Liver (tissue), 10 donors: ENCODE measurements at places on chromosomes 2 and 18. TPM values are rescaled to one million over a fixed set of nuclear protein-coding genes. Genes with fewer than 3 reads are reported as not detected.

NTSR2 gene
- total RNA-seq, result not detected

IL1R1 gene
- total RNA-seq, result 20.7 TPM

NEU4 gene
- 5.4 TPM for total RNA-seq

RIF1 gene
- 15.3 TPM for total RNA-seq

GALNT5 gene
- total RNA-seq, result 5.3 TPM

TFPI gene
- 109 TPM for total RNA-seq

COL3A1 gene
- 207 TPM for total RNA-seq

DNA sequence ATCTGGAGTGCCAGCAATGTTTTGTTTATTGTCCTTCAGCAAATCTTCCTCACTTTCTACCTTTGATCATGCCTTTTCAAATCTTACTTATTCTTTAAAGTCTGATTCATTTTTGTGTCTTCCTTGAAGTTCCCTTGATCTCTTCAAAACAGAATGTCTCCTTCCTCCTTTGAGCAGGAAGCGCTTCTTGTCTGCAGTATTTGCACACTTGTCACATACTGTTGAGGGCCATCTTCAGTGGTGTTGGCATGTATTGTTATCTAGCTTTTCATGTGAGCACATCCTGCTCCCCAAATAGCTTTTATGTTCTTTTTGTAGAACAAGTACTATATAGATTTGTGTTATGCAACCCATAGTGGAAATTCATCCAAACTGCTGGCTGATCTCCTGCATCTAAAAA lies 5.9 kb upstream of the CERS6 start:
- DNase-seq, result no peak

DNA sequence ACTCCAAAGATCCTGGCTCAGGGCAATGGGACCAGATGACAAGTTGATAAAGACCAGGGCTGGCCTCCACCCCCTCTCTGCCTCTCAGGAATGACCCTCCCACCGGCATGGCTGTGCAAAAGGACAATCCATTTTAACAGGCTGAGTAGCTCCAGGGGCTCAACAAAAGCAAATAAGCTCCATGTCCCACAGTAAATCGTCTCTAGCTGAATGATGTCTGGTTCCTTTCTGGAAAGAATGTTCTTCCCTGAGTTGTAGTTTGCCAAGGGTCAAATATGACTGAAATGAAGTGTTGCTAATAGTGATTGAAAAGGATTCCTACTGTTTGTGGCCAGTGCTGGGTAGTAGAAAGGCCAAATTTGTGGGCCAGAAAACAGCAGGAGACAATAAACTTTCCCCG lies 434.4 kb upstream of the ETAA1 start:
- no peak for DNase-seq

DNA sequence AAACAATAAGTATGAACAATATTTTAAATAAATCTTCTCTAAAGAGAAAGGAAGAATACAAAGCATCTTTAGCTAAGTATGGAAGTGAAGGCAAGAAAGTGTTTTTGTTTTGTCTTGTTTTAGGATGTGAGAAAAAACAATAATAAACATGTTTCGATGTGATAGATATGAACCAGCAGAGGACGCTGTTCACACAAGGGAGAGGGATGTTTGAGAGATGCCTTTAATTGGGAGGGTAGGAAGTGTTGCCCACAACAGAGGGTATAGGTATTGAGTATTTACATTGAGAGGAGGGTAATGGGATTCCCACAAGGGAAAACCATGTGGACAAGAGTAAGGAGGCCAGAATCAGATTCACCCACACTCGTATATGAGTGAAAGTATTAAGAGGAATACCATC lies 55.1 kb downstream of the CDH19 start:
- no peak for DNase-seq

DNA sequence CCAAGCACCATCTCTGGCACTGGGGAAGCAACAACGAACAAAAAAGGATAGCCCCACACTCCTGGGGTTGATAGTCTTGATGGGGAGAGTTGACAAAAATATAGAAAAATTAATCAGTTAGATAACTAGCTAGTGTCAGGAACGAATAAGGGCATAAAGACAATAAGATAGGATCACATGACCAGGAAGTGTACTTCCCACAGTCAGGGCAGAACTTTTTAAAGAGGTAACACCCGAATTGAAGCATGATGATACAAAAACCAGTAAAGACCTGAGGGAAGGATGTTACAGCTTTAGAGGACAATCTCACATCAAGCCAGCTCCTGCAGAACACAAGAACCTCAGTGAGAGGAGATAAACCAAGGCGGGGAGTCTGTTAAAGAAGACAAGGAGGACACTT lies 295.4 kb upstream of the CRIM1 start:
- DNase-seq, result no peak

GRCh38 chr2:158484892-158485556 lies 28.3 kb downstream of the PKP4 start:
- DNase-seq, result no peak

- no peak for DNase-seq
These were observed 13.0 kb upstream of the ARHGAP25 start for GRCh38 chr2:68721482-68722101.

DNA sequence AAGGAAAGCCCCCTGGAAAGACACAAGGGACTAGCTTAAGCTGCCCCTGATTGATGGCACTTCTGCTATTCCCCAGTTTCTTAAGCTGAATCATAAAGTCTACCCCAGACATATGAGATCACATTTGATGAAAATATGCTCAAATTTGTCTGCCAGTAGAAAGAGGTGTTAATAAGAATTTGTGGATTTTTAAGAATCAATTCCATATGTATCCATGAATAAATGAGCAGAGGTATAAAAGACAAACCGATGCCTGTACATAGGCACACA lies 119.9 kb downstream of the CCBE1 start:
- no peak for DNase-seq

DNA sequence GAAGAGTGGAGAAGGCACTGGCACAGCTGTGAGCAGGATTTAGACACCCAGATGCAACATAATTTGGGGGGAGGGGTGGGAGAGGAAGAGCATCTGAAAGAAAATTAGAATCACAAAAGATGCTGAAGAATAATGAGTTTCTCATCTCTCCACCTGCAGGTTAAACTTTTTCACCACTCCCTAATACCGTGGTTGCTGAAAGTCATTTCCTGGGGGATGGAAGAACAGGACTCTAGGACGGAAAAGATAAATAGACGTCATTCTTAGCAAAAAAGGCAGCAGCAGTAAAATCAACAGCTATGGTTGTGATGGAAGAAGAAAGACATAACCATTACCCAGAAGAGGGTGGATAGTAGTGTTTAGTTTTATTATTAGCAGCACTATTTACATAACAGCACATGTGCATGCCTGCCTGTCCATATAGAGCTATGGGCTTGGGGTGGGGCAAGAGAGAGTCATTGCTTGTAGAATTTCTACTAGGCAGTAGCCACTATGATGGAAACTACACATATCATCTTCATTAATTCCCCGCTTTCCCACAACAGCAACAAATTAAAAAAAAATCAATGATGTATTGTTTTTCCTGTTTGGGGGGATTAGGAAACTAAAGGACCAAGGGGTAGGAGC lies 212.2 kb downstream of the TRIB2 start:
- DNase-seq, result no peak

GRCh38 chr18:62878305-62878704 lies 163.0 kb downstream of the PHLPP1 start:
- DNase-seq, result no peak

GRCh38 chr2:136000502-136000901 lies 15.1 kb upstream of the DARS1 start:
- DNase-seq, result no peak

GRCh38 chr2:30217644-30218337 lies 13.5 kb upstream of the LBH start:
- DNase-seq, result no peak

DNA sequence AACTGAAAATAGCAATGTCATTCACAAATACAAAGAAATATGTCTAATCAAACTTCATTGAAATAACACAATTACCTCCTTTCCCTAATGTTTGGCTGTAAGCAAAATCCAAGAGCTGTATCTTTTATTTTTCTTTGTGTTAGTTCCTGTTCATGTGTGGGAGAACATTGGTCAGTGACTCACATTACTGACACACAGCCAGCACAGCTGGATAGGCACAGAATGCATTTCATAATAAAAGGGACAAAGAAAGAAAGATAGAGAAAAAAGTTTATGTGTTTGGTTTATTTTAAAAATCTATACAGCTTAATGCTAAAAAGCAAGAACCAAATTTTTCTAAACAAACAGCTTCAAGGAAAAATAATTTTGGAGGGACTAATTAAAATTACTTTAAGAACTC lies 185.6 kb upstream of the COL3A1 start:
- no peak for DNase-seq

GRCh38 chr2:1884933-1885580 lies 140.7 kb upstream of the PXDN start:
- DNase-seq, result no peak

DNA sequence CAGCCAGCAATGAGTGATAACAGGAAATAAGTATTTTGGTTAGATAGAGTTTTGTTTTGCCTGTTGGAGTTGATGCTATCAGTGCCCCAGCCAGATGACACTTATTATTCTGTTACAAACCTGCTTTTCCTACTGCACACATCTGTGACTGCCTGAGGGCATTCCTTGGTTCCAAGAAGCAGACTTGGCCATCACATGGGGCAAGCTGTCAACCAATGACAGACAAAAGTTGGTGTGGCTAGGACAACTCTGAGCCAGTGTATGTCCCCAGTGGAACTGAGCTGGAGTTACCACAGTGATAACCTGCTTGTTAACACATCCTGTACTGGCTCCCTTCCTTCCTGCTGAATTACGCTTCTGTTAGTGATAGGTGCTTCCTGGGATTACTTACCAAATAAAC lies 54.5 kb downstream of the FAM171B start:
- no peak for DNase-seq

GRCh38 chr18:6757931-6758330 lies 28.4 kb downstream of the ARHGAP28 start:
- no peak for DNase-seq

GRCh38 chr2:188051706-188052105 lies 240.0 kb upstream of the GULP1 start:
- DNase-seq, result no peak
